Coronary artery (tissue), 2 donors: ENCODE measurements at places on chromosomes 13 and 19.

- no peak for DNase-seq
Measured at GRCh38 chr19:53878776-53879139, 3.2 kb upstream of the PRKCG start.

DNA sequence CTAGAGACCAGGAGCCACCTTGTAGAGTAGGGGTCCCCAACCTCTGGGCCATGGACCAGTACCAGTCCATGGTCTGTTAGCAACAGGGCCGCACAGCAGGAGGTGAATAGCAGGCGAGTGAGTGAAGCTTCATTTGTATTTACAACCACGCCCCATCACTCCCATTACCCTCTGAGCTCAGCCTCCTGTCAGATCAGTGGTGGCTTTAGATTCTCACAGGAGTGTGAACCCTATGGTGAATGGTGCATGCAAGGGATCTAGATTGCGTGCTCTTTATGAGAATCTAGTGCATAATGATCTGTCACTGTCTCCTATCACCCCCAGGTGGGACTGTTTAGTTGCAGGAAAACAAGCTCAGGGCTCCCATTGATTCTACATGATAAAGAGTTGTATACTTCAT is 303.6 kb downstream of the KCNRG start:
- no peak for DNase-seq

DNA sequence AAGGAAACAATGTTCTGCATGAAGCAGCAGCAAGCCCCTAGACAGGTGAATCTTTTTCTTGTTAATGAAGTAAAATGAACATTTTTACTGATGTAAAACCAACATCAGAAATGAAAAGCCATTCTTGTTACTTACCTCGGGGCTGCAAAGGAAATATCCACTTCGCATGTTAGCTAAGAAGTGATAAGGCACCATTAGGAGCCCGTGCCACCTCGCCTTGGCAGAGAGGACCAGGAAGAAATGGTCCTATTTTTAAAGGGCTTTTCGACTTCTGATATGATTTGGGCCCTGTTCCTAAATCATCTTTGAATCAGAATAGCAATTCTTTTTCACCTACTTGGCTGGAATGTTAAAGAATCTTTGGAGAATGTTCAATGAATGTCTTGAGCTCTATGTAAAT is 183.2 kb downstream of the OXGR1 start:
- DNase-seq: no peak

DNA sequence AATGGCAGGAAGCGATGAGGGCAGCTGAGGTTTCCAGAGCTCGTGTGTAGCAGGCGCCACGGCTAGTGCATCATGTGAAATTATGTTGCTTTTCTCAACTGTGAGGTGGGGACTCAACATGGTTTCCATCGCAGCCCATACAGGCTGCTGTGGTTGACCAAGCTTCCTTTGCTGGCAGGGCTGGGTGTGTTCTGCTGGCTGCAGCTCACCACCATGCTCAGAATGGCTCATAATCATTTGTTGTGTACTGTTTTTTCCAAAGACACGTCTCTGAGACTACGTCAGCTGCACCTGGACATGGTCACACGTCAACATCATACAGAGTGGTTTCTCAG is 16.1 kb upstream of the RASA3 start:
- DNase-seq: peak; percentile 57

- DNase-seq: no peak
Measured at GRCh38 chr13:101917475-101917810, 465.0 kb downstream of the ITGBL1 start.

DNA sequence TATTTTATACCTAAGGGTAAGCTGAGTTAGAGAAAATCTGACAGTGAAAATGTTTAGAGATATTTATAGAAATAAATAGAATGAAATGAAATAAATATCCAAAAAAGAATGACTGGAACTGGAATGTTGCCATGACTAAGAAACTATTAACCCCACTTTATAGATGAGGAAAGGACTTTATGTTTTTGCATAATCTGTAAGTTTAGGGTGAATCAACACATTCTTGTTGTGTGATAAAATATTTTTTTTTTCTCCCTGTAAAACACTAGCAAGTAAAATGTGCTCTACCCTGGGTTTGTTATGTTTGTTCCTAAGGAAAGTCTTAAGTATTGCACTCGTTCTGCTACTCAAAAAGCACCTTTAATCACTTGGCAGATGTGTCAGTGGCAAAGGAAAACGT is 83.8 kb upstream of the KL start:
- DNase-seq: no peak

DNA sequence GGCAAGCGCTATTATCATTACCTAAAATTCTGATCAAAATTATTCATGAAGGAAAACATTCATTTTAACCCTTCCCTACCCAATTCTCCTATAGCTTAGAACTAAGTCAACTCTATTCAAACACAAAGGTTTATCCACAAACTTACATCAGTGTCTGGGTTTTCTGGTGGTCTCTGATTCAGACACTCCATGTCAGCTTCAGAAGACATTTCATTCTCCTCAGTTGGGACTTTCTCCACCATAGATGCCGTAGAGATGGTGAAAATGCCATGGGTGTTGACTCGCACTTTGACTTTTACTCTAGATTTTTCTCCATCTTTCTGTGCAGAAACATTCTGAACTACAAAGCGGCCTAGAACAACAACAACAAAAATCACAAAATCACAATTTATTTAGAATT is 16.3 kb downstream of the HSPH1 start:
- no peak for DNase-seq

GRCh38 chr19:9538183-9539058 is at the start of gene ZNF426:
TSS of gene ZNF426 (minus strand) at chr19:9538645. CDS start at chr19:9536232, 2,413 bp downstream.
- peak; percentile 93 for DNase-seq

GRCh38 chr13:111354789-111355188 is 34.3 kb downstream of the TEX29 start:
- no peak for DNase-seq

GRCh38 chr13:49495783-49496762 is at the start of gene PHF11:
TSS of gene PHF11 (plus strand) at chr13:49495953. CDS start at chr13:49496002, 49 bp downstream.
- peak; percentile 89 for DNase-seq

DNA sequence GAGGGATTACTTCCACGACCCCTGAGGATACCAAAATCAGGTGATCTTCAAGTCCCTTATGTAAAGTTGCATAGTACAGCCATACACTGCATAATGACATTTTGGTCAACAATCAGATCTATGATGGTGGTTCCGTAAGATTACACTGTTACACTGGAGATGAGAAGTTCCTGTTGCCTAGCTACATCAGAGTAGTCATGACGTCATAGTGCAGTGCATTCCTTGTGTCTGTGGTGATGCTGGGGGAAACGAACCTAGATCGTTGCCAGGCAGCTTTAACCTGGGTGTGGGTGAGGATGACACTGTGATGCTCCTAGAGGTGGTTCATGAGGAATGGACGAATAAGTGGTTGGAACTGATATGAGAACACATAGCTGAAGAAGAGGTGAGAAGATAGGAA is 9.1 kb downstream of the ZNF610 start:
- no peak for DNase-seq

GRCh38 chr13:33196767-33197166 is 88.8 kb downstream of the STARD13 start:
- no peak for DNase-seq

GRCh38 chr13:33766329-33767123 is 51.4 kb upstream of the RFC3 start:
- no peak for DNase-seq
